ENCODE measurements at places on chromosomes 5 and 9. TPM values are rescaled to one million over a fixed set of nuclear protein-coding genes. Genes with fewer than 3 reads are reported as not detected.

- no peak overlapping the region for H3K27ac ChIP-seq
- peaks cover 61% of the 10 kb centered on the region for H3K27me3 ChIP-seq
- no peaks in the 10 kb centered on the region for H3K36me3 ChIP-seq
- H3K4me3 ChIP-seq, result no peak overlapping the region
- no peak for DNase-seq
These were observed 3.3 kb downstream of the ASTN2 start for GRCh38 chr9:117411547-117411946.

DNA sequence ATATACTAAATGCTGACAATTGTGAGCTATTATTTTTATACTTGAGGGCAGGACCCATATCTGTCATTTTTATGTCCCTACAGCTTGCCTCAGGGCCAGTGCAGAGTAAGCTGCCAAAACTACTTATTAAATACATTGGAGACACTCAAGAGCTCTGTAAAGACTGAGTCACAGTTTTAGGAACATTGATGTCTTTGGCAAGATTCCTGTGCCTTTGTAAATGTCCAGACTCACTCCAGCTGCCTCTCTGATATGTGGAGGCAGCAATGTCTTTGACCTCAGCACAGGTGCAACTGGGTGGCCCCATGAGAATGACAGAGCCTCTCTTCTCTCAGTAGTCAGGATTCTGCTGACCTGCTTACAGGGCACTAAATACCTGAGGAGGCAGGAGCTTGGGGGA is 363.2 kb downstream of the OSTF1 start:
- H3K36me3 ChIP-seq, result no peaks in the 10 kb centered on the region
- H3K27ac ChIP-seq, result no peak overlapping the region
- H3K4me1 ChIP-seq, result peaks cover 17% of the 10 kb centered on the region
- DNase-seq, result no peak
- no peak overlapping the region for H3K4me3 ChIP-seq

ECSCR gene
- 11.4 TPM for polyA plus RNA-seq

DNM1 gene
- 0.46 TPM for polyA plus RNA-seq

SLC2A8 gene
- polyA plus RNA-seq, result 19.3 TPM

SLC6A3 gene
- 0.06 TPM for polyA plus RNA-seq

DNA sequence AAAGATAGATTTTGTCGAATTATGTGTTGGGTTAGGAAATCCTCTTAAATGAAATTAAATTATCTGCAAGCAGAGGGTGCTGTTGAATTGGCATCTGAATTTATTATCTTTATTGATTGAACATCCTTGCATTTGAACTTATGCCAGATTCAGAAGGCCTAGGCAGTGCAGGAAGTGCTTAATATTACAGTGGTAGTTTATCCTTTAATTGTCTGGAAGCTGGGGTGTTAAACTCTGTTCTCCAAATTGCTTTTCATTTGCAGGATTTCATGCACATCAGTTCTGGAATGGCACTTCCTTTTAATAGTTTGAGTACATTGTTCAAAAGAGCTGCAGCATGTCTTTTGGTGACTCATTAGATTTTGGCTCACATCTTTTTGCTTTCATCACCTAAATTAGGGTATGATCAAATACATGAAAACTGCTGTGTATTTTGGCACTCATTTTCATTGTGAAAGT is 186.3 kb downstream of the KDM4C start:
- peaks cover 15% of the 10 kb centered on the region for H3K4me1 ChIP-seq
- DNase-seq, result no peak
- H3K27ac ChIP-seq, result no peak overlapping the region
- H3K4me3 ChIP-seq, result no peak overlapping the region
- no peaks in the 10 kb centered on the region for H3K36me3 ChIP-seq
- H3K27me3 ChIP-seq, result no peaks in the 10 kb centered on the region

DNA sequence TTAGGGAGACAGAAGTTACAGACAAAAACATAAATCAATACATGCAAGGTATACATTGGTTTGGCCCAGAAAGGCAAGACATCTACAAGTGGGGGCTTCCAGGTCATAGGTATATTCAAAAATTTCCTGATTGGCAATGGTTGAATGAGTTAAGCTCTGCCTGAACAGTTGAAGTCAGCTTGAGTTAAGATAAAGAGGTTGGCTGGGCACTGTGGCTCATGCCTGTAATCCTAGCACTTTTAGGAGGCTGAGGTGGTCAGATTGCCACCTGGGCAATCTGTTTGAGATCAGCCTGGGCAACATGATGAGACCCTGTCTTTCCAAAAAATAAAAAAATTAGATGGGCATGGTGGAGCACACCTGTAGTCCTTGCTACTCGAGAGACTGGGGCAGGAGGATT is 16.3 kb downstream of the TMC1 start:
- no peaks in the 10 kb centered on the region for H3K27me3 ChIP-seq
- DNase-seq, result no peak
- no peaks in the 10 kb centered on the region for H3K36me3 ChIP-seq
- H3K4me1 ChIP-seq, result no peaks in the 10 kb centered on the region
- H3K27ac ChIP-seq, result no peak overlapping the region

ARHGEF39 gene
- 9.0 TPM for polyA plus RNA-seq

GDA gene
- polyA plus RNA-seq, result 16.0 TPM

- no peaks in the 10 kb centered on the region for H3K36me3 ChIP-seq
- no peak for DNase-seq
- no peak overlapping the region for H3K4me3 ChIP-seq
- H3K27ac ChIP-seq, result no peak overlapping the region
- no peaks in the 10 kb centered on the region for H3K27me3 ChIP-seq
These were observed 27.1 kb upstream of the GHR start for GRCh38 chr5:42396111-42396510.

GRCh38 chr9:26974927-26975326 is 18.7 kb downstream of the IFT74 start:
- peaks cover 5% of the 10 kb centered on the region for H3K4me1 ChIP-seq
- H3K27ac ChIP-seq, result no peak overlapping the region
- H3K27me3 ChIP-seq, result no peaks in the 10 kb centered on the region
- no peak overlapping the region for H3K4me3 ChIP-seq

- no peaks in the 10 kb centered on the region for H3K36me3 ChIP-seq
- no peak overlapping the region for H3K27ac ChIP-seq
- H3K4me3 ChIP-seq, result no peak overlapping the region
These were observed 10.7 kb downstream of the MARCHF6 start for GRCh38 chr5:10364186-10364689.

- no peaks in the 10 kb centered on the region for H3K36me3 ChIP-seq
- H3K27ac ChIP-seq, result no peak overlapping the region
- DNase-seq, result no peak
- H3K4me1 ChIP-seq, result no peaks in the 10 kb centered on the region
- no peak overlapping the region for H3K4me3 ChIP-seq
These were observed 331.8 kb upstream of the NMUR2 start for GRCh38 chr5:152736906-152737305.

DNA sequence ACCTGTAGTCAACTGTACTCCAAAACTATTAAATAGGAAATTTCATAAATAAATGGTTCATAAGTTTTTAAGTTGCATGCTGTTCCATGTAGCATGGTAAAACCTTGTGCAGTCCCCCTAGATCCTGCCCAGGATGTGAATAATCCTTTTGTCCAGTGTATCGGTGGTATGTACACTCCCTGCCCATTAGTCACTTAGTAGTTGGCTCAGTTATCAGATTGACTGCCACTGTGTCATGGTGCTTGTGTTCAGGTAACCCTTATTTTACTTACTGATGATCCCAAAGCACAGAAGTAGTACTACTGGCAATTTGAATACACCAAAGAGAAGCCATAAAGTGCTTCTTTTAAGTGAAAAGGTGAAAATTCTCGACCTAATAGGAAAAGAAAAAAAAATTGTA is 134.2 kb downstream of the RNF180 start:
- no peak for DNase-seq
- H3K27me3 ChIP-seq, result no peaks in the 10 kb centered on the region
- H3K4me1 ChIP-seq, result no peaks in the 10 kb centered on the region
- H3K4me3 ChIP-seq, result no peak overlapping the region
- no peaks in the 10 kb centered on the region for H3K36me3 ChIP-seq
- no peak overlapping the region for H3K27ac ChIP-seq

ZNF782 gene
- 2.4 TPM for polyA plus RNA-seq

- no peaks in the 10 kb centered on the region for H3K4me1 ChIP-seq
- H3K4me3 ChIP-seq, result no peak overlapping the region
- no peaks in the 10 kb centered on the region for H3K36me3 ChIP-seq
- DNase-seq, result no peak
- no peak overlapping the region for H3K27ac ChIP-seq
- H3K27me3 ChIP-seq, result no peaks in the 10 kb centered on the region
These were observed 649.4 kb downstream of the IRX1 start for GRCh38 chr5:4245076-4245475.

TTC39B gene
- 8.9 TPM for polyA plus RNA-seq

DNA sequence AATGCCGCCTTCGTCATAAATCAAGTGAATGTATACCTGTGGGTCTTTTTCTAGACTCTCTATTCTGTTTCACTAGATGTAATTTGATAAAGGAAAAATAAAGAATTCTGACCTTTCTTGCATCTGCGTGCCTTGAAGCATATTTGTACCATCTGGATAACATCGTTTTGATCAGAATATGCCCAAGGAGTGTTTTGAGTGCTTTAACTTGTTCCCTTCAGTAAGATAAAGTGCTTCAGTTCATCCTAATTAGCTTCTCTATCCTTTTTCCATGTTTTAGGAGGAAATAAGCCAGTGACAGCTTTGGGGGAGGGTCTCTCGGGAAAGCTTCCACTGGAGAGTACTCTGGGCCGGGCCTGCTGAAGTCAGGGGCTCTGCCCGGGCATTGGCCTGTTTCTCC is 113.5 kb upstream of the DAP start:
- no peak overlapping the region for H3K4me3 ChIP-seq
- peaks cover 4% of the 10 kb centered on the region for H3K27me3 ChIP-seq
- no peak overlapping the region for H3K27ac ChIP-seq
- no peak for DNase-seq
- H3K36me3 ChIP-seq, result no peaks in the 10 kb centered on the region

PLPP7 gene
- 1.5 TPM for polyA plus RNA-seq

DNA sequence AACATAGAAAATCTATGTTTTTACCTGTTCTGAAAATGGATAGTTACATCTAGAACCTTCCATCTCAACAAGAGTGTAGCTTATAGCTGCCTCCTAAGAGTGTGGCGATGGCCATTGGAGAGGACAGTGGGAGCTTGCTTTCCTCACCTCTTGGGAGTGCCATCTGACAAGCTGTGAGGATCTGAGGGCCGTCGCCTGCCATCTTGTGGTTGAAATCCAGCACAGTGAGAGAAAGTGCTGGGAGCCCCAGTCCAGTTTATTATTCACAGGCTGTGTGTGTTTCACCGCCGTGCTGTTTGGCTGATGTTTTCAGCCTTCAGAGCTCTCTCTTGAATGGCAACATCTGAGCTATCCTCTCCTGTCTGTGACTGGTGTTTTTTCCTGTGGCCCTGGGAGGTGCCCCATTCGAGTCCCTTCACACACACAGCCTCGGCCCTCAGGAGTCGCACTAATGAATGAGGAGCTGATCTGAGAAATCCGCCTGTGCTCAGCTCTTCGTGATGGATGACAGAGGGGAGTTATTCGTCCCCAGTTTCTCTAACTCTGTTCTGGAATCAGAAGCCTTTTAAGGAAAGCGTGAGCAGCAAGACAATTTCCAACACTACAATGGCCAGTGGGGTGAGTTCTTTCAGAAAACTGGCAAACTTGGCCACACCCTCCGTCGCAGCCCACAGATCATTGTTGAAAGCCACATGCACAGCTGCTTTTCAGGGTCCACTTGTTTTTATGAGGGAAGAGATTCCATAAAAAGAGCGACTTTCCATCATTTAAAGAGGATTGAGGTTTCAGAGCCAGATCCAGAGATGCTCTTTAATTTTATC is 170.3 kb downstream of the PDZD2 start:
- no peaks in the 10 kb centered on the region for H3K36me3 ChIP-seq
- DNase-seq, result peak; percentile 80
- H3K4me1 ChIP-seq, result no peaks in the 10 kb centered on the region
- no peaks in the 10 kb centered on the region for H3K27me3 ChIP-seq

- no peaks in the 10 kb centered on the region for H3K36me3 ChIP-seq
- no peak overlapping the region for H3K4me3 ChIP-seq
- no peak for DNase-seq
- H3K27ac ChIP-seq, result no peak overlapping the region
- H3K4me1 ChIP-seq, result no peaks in the 10 kb centered on the region
These were observed 326.3 kb downstream of the OSTF1 start for GRCh38 chr9:75414371-75415160.

GRCh38 chr9:16535555-16535954 is 334.9 kb downstream of the BNC2 start:
- H3K36me3 ChIP-seq, result no peaks in the 10 kb centered on the region
- H3K27ac ChIP-seq, result no peak overlapping the region
- no peak for DNase-seq
- H3K4me3 ChIP-seq, result no peak overlapping the region

GRCh38 chr5:31770132-31770720 is 131.3 kb downstream of the PDZD2 start:
- DNase-seq, result no peak
- no peak overlapping the region for H3K4me3 ChIP-seq
- H3K27me3 ChIP-seq, result no peaks in the 10 kb centered on the region

GRCh38 chr5:176873541-176874172 is 25.5 kb downstream of the HK3 start:
- DNase-seq, result no peak
- no peaks in the 10 kb centered on the region for H3K36me3 ChIP-seq
- H3K4me3 ChIP-seq, result no peak overlapping the region

GRCh38 chr5:39443911-39444310 is 19.1 kb upstream of the DAB2 start:
- DNase-seq, result no peak
- no peak overlapping the region for H3K27ac ChIP-seq
- no peaks in the 10 kb centered on the region for H3K4me1 ChIP-seq
- H3K36me3 ChIP-seq, result no peaks in the 10 kb centered on the region
- H3K27me3 ChIP-seq, result no peaks in the 10 kb centered on the region

- no peaks in the 10 kb centered on the region for H3K27me3 ChIP-seq
- no peak for DNase-seq
- no peak overlapping the region for H3K4me3 ChIP-seq
These were observed 86.1 kb upstream of the SLC1A1 start for GRCh38 chr9:4404156-4404555.

GRCh38 chr5:119292701-119293515 is 62.9 kb upstream of the TNFAIP8 start:
- H3K4me1 ChIP-seq, result no peaks in the 10 kb centered on the region
- no peaks in the 10 kb centered on the region for H3K27me3 ChIP-seq
- no peaks in the 10 kb centered on the region for H3K36me3 ChIP-seq
- H3K27ac ChIP-seq, result no peak overlapping the region
- no peak for DNase-seq

MARVELD2 gene
- 9.7 TPM for polyA plus RNA-seq

DNA sequence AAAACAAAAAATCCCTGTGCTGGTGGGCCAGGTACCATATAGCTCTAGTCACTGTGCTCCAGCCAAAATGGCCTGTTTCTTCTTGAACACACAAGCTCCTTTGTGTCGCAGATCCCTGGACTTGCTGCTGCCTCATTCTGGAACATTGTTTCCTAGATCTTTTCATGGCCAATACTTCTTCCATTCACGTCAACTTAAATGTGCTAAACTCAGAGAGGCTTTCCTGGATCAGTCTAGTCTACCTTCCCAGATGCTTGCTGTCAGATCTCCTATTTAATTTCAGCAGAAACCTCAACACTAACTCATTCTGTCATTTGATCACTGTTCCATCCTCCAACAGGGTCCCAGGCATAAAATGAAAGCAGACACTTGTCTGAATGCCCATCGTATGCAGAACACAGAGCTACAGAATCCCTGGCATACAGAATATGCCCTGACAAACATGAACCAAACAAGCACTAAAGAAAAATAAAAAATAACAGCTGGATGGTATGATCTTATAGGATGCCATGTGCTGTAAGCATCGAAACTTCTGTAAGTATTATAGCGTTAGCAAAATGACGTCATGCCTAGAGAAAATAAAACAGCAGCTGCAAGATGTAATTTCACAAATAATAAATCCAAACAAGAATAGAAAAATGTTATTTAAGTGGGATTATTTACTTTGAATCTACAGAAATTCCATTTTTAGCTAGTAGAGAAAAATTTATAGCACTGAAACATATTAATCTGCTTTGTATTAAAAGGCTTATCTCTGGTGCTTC is 403.7 kb upstream of the DAP start:
- no peak overlapping the region for H3K4me3 ChIP-seq
- no peaks in the 10 kb centered on the region for H3K4me1 ChIP-seq
- no peaks in the 10 kb centered on the region for H3K27me3 ChIP-seq
- no peak for DNase-seq
- no peak overlapping the region for H3K27ac ChIP-seq
- H3K36me3 ChIP-seq, result no peaks in the 10 kb centered on the region

Data from sigmoid colon (tissue), 7 donors.